Esophagus mucosa (tissue), 1 donor: ENCODE measurements at places on chromosomes 13 and 19. TPM values are rescaled to one million over a fixed set of nuclear protein-coding genes. Genes with fewer than 3 reads are reported as not detected.

GRCh38 chr19:43618921-43619261 is 538 bp downstream of the ZNF428 start:
- peak; percentile 4 for ATAC-seq

DNA sequence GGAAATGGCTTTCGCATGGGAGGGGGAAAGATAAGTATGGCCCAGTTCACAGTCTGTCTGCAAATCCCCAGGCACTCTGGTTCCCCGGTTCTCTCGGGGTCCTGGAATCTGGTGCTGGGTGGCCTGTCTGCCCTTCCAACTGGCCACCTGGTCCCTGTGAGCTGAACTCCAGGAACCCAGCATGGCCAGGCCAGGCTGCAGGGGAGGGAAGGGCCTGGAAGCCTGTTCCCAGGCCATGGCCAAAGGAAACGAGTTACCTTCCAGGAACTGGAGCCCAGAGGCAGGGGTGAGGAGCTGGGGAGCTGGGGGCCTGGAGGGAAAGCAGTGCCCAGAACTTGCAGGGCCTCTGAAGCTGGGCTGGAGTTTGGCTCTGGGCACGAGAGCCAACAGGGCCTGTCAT is 19.1 kb upstream of the PNMA8C start:
- ATAC-seq, result no peak

WDR88 gene
- not detected for total RNA-seq

GRCh38 chr19:9673912-9674662 is 813 bp downstream of the ZNF562 start:
- ATAC-seq, result peak; percentile 64

DNA sequence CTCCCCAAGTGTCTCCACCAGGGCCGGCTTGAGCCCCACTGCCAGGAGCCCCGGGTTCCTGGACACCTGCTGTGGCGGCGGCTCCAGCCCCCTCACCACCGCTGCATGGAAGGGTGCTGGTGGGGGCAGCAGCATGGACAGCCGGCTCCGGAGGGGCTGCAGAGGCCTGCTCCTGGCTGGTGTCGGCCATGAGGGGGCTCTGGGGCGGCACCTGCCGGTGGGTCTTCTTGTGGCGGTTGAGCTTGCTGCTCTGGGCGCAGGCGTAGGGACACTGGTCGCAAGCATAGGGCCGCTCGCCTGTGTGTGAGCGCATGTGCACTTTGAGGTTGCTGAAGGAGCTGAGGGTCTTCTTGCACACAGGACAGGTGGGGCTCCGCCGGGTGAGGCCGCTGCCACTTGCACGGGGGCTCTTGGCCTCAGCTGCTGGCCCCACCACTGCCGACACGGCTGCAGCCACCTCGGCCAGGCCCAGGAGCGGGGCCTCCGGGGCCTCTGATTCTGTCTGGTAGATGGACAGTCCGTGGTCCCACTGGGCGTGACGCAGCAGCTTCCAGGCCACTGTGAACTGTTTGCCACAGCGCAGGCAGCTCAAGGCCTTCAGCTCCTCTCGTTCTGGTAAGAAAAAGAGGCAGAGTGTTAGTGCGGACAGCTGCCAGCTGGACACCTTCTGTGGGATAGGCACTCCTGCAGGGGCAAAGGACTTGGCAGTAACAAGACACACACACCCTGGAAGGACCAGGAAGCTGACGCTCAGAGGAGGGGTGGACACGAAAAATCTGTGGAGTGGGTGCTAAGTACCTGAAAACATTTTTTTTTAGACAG is 4.1 kb downstream of the ZNF296 start:
- ATAC-seq, result no peak

PABPC3 gene
- total RNA-seq, result 0.12 TPM
